ENCODE measurements at places on chromosomes 12 and 14.

- no peak for DNase-seq
Observed at GRCh38 chr12:71477609-71478008, 38.0 kb downstream of the LGR5 start.

GRCh38 chr12:91703491-91704283 is 442.0 kb downstream of the BTG1 start:
- DNase-seq, result no peak

GRCh38 chr12:40688085-40688725 is 4.0 kb upstream of the CNTN1 start:
- no peak for DNase-seq

- DNase-seq, result no peak
Observed at GRCh38 chr12:66697404-66697803, 18.5 kb upstream of the GRIP1 start.

DNA sequence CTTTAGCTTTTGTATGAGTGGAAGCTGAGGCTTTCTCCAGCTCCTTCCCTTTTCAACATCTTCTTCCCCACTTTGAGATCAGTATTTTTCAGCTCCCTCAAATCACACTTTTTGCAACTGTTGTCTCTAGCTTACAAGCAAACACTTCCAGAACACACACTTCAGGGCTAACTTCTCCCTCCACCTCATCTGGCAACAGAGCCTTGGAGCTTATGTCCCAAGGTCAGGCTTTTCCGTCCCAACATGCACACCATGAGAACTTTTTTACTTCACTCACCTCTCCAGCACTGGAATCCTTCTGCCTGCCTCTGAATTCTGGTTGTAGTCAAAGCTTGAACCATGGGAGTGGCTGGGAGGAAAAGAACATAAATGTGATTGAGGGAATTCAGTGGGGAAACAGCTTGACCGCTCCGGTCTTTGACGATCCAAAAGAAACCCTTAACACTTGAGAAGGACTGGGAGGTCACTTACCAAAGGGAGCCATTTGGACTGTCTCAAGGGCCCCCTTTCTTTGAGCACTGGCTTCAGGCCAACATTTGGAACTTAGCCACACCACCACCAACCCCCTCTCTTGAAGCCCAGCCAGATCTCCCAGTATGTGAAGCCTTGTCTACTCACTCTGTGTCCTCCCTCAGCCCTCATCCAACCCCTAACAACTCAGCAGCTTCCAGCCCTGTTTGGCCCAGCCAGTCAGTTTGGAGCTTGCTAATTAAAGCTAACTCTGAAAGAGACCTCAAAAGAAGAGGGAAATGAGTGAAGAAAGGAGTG is 3.9 kb upstream of the BLOC1S1 start:
- DNase-seq, result no peak

GRCh38 chr12:43937947-43938346 is 102.1 kb downstream of the TMEM117 start:
- no peak for DNase-seq

DNA sequence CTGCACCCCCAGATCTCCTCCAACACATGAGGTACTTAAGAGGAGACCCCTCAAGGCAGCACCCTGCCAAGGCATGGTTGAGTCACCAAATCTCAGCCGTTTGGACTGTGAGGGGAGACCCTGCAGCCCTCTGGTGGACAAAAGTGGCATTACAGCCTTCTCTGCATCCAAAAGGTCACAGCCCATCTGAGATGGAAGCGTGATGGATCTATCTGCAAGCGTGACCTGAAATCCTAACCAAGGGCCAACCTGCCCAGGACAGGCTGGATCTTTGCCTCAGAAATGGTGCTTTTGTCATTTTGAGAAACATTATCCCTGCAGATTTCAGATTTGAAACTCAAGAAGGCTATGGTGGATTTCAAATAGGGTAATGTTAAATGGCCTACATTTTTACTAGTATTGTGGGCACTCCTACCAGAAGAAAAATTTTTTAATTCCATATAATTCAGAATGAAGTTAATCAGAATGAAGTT is 23.7 kb upstream of the DHRS4 start:
- DNase-seq, result peak; percentile 75

DNA sequence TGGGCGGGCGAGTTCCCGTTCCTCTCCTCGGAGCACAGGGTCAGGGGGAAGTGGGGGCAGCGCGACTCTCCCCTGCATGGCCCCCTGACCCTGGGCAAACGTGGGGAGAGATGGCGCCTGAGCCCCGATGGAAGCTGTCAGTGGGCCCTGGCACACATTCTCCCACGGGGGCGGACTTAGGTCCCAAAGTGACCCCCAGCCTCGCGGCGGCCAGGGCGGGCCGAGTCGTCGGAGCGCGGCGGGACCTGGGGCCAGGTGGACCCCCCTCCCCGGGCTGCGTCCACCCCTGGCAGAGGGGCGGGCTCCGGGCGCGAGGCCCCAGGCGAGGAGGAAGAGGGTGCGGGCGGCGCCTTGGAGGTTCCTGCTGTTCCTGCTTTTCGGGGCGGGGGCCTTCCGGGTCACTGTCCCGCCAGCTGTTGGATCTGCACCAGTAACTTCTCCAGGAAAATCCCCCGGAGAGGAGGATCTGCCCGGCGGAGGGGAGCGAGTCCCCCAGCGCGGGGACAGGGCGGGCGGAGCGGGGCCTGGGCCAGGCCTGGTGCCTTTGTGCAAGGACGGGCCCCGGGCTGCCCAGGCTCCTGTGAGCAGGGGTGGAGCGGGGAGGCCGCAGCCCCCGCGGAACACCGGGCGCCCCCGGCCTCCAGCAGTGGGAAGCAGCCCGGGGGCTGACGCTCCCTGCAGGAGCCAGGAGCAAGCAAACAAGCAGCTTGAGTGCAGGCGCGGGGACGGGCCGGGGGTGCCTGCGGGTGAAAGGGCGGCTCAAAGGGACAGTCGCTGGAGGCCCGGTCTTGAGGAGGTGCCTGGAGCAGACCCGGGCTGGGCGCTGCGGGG is 15.3 kb downstream of the TNFAIP2 start:
- no peak for DNase-seq

GRCh38 chr14:57022608-57023007 is 212.3 kb upstream of the OTX2 start:
- DNase-seq, result no peak

- no peak for DNase-seq
Observed at GRCh38 chr14:100523131-100523842, 63.9 kb downstream of the BEGAIN start.

GRCh38 chr14:76151398-76152332 is at the start of gene GPATCH2L:
TSS of gene GPATCH2L (plus strand) at chr14:76151922. CDS start at chr14:76154364, 2,442 bp downstream.
- DNase-seq, result peak; percentile 96
